ENCODE measurements at places on chromosomes 16 and 17. TPM values are rescaled to one million over a fixed set of nuclear protein-coding genes. Genes with fewer than 3 reads are reported as not detected.
A peak's percentile ranks its signal among the peaks of the same experiment; 100 is the strongest.

- no peaks in the 10 kb centered on the region for H3K27me3 ChIP-seq
- no peak overlapping the region for H3K4me3 ChIP-seq
- DNase-seq: no peak
- H3K27ac ChIP-seq: no peak overlapping the region
- H3K4me1 ChIP-seq: no peaks in the 10 kb centered on the region
Measured at GRCh38 chr17:68344701-68345136, 53.4 kb downstream of the ARSG start.

The ABCA8 gene
- total RNA-seq: 10.4 TPM

The PEX12 gene
- 3.0 TPM for total RNA-seq

The GINS2 gene
- total RNA-seq: 0.33 TPM

DNA sequence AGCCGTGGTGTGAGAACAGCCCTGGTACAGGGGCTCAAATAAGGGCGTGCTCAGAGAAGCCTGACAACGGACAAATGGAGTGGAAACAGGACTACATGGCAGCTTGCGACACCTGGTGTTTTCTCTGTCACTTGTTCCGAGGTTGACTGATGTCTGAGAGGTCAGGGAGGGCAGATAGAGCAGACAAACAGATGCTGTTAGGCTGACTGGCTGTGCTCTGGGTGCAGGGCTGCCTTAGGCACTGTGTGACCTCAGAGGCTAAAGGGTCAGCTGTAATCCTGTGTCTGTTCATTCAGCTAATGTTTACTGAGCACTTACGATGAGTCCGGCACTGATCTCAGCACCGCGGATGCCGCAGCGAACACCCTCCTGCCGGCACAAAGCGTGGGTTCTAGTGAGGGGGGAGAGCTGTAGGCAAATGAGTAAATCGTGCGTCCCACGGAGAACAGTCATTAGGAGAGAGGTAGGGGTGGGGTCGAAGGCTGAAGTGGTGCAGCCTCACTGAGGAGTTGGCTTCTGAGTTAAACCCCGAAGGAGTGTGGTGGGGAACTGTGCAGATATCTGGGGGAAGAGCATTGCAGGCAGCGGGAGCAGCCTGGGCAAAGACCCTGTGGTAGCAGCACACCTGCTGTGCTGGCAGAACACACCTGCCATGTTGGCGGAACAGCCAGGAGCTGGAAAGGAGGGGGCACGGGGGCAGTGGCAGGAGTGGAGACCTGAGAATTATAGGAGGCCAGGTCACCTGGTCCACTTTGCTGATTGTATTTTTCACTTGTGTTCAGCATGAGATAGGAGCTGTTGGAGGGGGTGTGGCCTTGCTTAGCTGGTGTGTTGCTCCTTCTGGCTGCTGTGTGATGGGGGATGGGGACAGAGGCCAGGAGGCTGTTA is 35.0 kb downstream of the GPT2 start:
- no peak overlapping the region for H3K4me3 ChIP-seq
- H3K27ac ChIP-seq: peak overlapping the region; percentile 72
- DNase-seq: peak; percentile 90
- no peaks in the 10 kb centered on the region for H3K27me3 ChIP-seq
- H3K36me3 ChIP-seq: peaks cover 7% of the 10 kb centered on the region

DNA sequence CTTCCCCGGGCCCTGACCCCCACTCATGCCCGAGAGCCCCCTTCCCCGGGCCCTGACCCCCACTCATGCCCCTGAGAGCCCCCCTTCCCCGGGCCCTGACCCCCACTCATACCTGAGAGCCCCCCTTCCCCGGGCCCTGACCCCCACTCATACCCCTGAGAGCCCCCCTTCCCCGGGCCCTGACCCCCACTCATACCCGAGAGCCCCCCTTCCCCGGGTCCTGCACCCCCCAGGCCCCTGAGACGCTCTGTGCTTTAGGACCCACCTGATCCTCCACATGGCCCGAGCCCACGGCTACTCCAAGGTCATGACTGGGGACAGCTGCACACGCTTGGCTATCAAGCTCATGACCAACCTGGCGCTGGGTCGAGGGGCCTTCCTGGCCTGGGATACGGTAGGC is 6.8 kb downstream of the CTU2 start:
- no peaks in the 10 kb centered on the region for H3K27me3 ChIP-seq
- no peaks in the 10 kb centered on the region for H3K4me1 ChIP-seq
- H3K36me3 ChIP-seq: peaks cover 28% of the 10 kb centered on the region
- H3K27ac ChIP-seq: no peak overlapping the region

- H3K27me3 ChIP-seq: no peaks in the 10 kb centered on the region
- H3K4me1 ChIP-seq: no peaks in the 10 kb centered on the region
- no peak for DNase-seq
- no peaks in the 10 kb centered on the region for H3K36me3 ChIP-seq
- H3K27ac ChIP-seq: no peak overlapping the region
Measured at GRCh38 chr17:18109935-18110485, 1.5 kb downstream of the MYO15A start.

The SOST gene
- not detected for total RNA-seq

DNA sequence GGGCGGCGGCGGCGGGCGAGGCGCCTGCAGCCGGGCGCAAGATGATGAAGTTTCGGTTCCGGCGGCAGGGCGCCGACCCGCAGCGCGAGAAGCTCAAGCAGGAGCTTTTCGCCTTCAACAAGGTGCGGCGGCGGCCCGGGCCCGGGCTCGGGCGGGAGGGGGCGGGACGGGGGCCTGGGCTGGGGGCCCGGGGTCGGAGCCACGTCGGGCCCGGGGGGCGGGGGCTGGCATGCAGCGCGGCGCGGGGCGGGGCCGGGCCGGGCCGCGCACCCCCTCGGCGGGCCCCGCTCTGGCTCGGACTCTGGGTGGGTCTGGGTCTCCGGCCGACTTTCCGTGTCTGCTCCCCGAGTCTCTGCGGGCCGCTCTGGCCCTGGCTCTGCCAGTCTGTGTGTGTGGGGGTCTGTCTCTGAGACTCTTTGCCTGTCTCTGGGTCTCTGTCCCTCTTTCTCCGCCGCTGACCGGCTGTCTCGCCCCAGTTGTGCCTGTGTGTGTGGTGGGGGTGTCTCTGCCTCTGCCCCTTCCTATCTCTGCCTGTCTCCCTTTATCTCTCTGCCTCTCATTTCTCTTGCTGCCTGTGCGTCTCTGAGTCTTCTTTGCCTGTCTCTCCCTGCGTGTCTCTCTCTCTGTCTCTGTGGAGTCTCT is 328 bp downstream of the LLGL1 start:
- no peak for DNase-seq
- peak overlapping the region; percentile 21 for H3K4me3 ChIP-seq
- H3K27ac ChIP-seq: no peak overlapping the region
- no peaks in the 10 kb centered on the region for H3K36me3 ChIP-seq
- H3K27me3 ChIP-seq: no peaks in the 10 kb centered on the region
- peaks cover 14% of the 10 kb centered on the region for H3K4me1 ChIP-seq

GRCh38 chr17:32882029-32882428 is 5.1 kb upstream of the MYO1D start:
- H3K4me3 ChIP-seq: no peak overlapping the region
- DNase-seq: no peak
- H3K27me3 ChIP-seq: no peaks in the 10 kb centered on the region
- H3K36me3 ChIP-seq: no peaks in the 10 kb centered on the region
- H3K27ac ChIP-seq: no peak overlapping the region

The SMIM36 gene
- total RNA-seq: not detected

DNA sequence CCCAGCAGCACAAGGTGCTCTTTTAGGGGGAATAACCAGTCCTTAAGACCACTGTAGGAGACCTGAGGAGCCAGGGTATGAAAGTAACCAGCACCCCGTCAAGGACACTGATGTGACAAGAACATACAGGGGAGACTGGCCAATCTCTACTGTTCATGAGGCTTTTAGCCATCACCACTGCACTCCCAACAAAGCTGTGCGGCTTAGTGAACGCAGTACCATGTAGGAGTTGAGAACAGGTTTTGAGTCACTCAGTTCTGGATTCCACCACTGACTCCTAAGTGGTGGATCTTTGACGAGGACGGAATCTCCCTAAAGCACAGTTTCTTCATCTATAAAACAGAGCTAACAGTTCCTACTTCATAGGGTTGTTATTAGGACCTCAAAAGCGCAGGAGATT is 26.8 kb downstream of the COG4 start:
- H3K27me3 ChIP-seq: no peaks in the 10 kb centered on the region
- H3K36me3 ChIP-seq: peaks cover 31% of the 10 kb centered on the region
- no peak overlapping the region for H3K27ac ChIP-seq
- H3K4me1 ChIP-seq: no peaks in the 10 kb centered on the region

The CACNG5 gene
- total RNA-seq: not detected

GRCh38 chr17:41434415-41434814 is 6.4 kb downstream of the KRT38 start:
- H3K4me1 ChIP-seq: no peaks in the 10 kb centered on the region
- H3K4me3 ChIP-seq: no peak overlapping the region
- no peaks in the 10 kb centered on the region for H3K36me3 ChIP-seq
- no peak overlapping the region for H3K27ac ChIP-seq

DNA sequence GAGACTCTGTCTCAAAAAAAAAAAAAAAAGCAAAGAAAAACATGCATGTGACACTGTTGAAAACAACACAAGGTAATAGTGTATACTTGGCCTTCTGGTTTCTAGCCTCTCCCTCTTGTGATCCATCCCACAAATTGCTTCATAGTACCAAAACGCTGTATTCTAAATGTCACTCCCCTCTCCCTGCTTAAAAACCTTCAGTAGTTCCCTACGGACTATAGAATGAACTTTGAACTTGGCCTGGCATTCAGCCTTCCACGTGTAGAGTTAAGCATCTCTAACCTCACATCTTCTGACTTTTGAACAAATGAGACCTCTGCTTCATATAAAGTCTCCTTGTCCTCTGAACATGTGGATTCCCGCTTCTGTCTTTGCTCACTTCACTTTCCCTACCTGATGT is 5.1 kb downstream of the ZNF821 start:
- no peak overlapping the region for H3K27ac ChIP-seq
- H3K27me3 ChIP-seq: no peaks in the 10 kb centered on the region
- H3K36me3 ChIP-seq: peaks cover 3% of the 10 kb centered on the region
- no peak overlapping the region for H3K4me3 ChIP-seq
- no peak for DNase-seq

DNA sequence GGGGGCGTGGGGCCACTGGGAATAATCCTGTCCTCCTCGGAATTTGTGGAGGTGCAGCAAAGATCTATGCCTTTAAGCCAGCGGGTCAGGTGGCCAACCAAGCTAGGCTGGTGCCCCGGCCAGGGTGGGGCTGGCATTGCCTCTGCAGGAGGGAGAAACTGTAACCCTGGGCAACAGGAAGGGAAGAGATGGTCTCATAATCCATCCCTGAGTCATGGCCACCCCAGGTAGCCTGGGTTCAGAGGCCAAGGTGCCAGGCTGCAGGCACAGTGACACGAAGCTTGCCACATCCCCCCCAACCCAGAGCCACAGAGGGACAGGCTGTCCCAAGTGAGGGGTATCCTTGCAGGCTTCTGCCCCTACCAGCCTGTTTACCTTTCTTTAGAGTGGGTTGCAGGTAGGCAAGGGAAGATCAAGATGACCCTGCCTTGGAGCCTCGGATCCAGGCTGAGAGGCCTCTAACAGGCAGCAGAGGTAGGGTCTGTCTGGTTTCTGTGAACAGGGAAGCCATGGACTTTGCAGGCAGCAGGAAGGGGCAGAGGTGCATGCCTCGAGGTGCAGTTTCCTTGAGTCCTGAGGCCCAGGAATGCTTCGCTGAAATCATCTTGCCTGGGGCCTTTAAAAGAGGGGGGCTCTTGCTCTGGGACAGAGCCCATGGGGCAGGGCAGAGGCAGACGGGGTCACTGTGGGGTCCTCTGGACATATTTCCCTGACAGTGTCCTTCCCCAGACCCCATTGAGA is 4.0 kb downstream of the LASP1 start:
- H3K36me3 ChIP-seq: peaks cover 7% of the 10 kb centered on the region
- H3K27ac ChIP-seq: no peak overlapping the region
- no peaks in the 10 kb centered on the region for H3K27me3 ChIP-seq
- H3K4me3 ChIP-seq: no peak overlapping the region
- peaks cover 61% of the 10 kb centered on the region for H3K4me1 ChIP-seq

DNA sequence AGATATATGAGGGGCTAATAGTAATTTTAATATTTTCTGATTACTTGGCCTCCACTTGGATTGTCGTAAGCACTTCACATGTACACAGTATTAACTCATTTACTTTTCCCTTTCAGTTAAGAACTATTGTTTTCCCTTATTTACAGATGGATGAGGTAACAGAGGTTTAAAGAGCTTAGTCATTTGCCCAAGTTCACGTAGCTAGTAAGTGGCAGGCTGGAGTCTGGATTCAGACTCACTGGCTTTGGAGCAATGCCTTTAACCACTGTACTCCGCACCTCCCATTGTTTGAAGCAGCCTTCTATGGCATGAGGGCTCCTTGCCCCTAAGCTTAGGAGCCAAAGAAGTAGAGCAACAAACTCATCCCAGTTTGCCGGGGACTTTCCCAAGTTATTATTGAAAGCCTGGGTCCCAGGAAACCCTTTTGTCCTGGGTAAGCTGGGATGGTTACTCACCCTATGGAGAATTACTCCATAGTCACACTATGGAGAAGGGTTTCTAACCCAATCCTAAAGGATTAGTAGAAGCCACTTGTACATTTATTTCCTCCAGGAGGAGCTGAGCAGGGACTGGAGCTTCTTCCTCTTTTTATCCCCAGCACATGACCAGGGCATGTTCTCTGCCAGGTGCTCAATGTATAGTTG is 12.3 kb downstream of the FOXL1 start:
- no peaks in the 10 kb centered on the region for H3K4me1 ChIP-seq
- no peaks in the 10 kb centered on the region for H3K36me3 ChIP-seq
- peaks cover 5% of the 10 kb centered on the region for H3K27me3 ChIP-seq
- DNase-seq: no peak
- H3K4me3 ChIP-seq: no peak overlapping the region

DNA sequence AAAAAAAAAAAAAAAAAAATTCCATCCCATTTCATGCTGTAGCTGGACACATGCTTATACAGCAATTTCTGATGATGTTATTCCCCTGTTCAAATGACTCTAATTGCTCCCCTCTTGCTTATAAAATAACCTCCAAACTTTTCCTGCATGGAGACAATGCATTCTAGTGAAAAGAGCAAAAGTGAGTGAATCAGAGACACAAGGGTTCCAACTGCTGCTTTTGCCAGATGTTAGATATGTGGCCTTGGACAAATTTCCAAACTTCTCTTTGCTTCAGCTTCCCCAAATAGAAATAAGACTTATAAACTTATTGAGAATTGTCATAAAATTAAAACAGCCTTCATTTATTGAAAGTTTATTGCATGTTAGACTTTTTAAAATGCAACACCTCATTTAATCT is 65.0 kb upstream of the AXIN2 start:
- H3K27me3 ChIP-seq: no peaks in the 10 kb centered on the region
- DNase-seq: no peak
- peaks cover 4% of the 10 kb centered on the region for H3K4me1 ChIP-seq
- no peak overlapping the region for H3K4me3 ChIP-seq

DNA sequence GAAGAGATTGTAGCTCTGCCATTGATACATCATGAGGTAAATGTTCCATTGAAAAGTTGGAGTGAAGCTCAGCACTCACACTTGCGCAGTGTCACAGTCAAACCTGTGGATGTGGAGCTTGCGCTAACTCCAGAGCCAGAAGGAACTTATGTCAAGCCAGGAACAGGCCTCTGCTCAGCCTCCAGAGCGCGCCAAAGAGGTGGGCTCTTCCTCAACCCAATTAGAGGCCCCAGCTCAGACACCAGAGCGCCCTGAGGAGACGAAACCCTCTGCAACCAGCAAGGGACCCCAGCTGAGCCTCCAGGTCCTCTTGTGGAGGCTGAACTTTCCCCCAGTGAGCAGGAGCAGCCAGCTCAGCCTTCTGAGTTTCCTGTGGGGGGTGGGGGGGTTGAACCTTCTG is 61.5 kb upstream of the FBXO47 start:
- DNase-seq: no peak
- no peak overlapping the region for H3K4me3 ChIP-seq
- H3K4me1 ChIP-seq: peaks cover 8% of the 10 kb centered on the region
- H3K27me3 ChIP-seq: no peaks in the 10 kb centered on the region
- H3K36me3 ChIP-seq: no peaks in the 10 kb centered on the region
- no peak overlapping the region for H3K27ac ChIP-seq

All from body of pancreas (tissue), 4 donors.